ENCODE measurements at places on chromosomes 7 and 10.
A peak's percentile ranks its signal among the peaks of the same experiment; 100 is the strongest.

GRCh38 chr10:806451-807162 is 117.1 kb upstream of the DIP2C start:
- DNase-seq, result no peak

GRCh38 chr10:22599048-22599561 is 115.3 kb downstream of the PIP4K2A start:
- no peak for DNase-seq

DNA sequence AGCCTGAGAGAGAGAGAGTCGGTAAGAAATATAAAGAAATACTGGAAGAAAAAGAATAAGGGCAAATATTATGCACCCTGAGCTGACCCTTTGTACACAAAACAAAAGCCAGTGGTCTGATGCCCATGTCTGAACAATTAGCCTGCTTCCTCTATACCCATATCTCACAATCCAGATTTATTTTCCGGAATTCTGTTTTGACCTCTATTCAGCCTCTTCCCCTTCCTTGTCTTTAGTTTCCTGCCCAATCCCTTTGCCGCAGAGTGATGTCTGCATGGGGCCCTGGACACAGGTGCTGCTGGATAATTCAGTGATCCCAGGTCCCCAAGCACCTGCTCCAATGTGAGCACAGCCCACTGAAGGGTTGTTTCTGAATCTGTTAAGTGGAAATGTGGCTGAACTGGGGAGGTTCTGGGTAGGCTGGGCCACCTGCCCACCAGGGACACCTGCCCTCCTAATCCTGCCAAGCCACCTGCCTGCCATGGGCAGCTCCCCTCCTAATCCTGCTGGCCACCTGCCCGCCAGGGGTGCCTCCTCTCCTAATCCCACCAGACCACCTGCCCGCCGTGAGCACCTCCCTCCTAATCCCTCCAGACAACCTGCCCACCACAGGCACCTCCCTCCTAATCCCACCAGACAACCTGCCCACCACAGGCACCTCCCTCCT is 23.0 kb downstream of the ADGRA1 start:
- no peak for DNase-seq

GRCh38 chr7:93902777-93903423 is 3.5 kb upstream of the GNGT1 start:
- DNase-seq, result peak; percentile 17

DNA sequence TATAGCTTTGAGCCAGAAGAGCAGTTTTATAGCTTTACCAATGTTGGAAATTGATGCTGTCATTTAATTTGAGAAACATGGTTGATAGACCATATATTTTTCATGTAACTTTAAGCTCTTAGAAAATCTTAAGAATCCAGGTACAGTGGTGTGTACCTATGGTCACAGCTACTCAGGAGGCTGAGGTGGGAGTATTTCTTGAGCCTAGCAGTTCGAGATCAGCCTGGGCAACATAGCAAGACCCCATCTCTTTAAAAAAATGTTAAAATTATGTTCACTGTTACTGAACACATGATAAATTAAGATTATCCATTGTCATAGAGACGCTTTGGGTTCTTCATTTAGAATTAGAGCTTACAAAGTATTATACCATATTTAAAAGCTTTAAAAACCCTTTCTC is 18.2 kb downstream of the REEP3 start:
- no peak for DNase-seq

DNA sequence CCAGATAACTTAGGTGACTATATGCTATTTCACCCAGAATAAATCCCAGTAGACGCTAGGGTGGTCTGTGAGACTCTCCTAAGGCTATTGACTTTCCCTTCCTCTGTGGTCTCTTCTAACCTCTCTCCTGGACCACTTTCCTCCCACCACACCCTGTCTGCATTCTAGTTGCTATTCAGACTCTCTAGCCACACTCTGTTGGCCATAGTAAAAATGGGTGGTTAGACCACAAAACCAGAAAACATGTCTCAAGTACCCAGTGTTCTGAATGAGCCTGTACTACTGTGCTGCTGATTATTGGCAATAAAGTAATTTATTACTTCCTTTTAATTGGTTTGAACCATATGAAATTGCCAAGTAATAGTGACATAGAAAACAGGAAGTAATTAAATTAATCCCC is 240.8 kb downstream of the KIF20B start:
- no peak for DNase-seq

DNA sequence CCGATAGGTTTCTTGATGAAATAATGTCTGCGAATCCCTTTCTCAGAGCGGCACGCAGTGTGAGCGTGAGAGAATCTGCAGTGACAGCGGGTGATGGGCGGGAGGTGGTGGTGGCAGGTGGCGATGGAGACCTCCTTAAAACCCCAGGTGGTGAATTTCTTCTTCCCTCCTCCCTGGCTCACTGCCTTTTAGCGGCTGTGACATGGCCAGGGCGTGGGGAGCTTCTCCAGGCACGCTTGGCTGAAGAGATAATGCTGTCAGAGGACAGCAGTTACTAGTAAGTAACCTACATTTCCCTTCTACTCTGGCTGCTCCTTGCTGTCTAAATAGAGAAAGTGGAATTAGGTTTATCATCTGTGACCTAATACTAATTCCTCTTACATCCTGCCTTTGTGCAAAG is 141.4 kb upstream of the INSYN2A start:
- no peak for DNase-seq

DNA sequence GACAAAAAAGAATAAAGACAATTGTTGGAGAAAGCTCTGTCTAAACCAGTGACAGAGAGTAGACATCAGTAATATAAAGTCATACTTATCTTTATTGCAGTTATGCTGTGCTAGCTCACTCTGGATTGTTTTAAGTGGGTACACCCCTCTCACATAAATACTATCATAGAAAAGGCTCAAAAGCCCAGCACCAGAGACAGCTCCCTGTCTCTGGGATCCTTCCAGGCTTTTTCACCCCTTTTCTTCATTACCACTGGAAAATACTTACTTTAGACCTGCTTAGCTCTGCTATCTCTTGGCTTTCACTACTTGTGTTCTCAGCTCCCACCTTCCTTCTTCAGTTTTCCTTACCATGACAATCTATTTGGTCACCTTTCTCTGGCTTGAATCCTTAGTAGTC is 259.1 kb upstream of the MINDY3 start:
- no peak for DNase-seq

DNA sequence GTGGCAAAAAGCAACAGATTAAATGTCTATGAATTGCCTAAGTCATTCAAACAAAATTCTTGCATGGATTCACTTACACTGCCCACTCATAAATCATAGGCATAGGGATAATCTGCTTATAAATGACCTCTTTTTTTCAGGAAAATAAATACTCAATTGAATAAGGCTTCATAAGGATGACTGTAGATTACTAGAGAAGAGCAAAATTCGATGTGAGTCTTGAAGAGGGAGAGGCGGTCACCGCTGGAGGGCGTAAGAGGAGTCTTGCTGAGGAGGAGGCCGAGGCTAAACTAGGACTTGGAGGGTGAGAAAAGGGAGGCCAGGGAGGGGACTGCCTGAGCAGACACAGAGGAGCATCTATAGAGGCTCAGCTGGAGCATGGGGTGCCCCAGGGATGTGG is 135.4 kb upstream of the RSU1 start:
- DNase-seq, result no peak

- DNase-seq, result no peak
These were observed 758.6 kb upstream of the KCND2 start for GRCh38 chr7:119514326-119514725.

DNA sequence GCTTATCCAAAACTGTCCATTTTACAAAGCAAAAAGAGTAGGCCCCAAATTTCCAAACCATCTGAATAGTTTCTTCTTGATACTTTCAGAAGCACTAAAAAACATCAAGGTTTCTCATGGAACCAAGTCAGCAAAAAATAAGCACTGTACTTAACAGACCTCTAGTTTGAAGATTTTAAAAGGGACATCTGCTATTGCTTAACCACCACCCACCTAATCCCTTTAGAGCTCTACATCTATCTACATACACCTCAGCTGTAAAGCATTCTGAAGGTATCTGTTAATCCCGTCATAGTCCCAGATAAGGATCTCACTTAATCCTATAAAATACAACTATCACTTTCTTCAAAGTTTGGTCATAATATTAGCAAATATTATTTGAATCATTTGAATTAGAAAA is 72.3 kb downstream of the HIBADH start:
- DNase-seq, result no peak

DNA sequence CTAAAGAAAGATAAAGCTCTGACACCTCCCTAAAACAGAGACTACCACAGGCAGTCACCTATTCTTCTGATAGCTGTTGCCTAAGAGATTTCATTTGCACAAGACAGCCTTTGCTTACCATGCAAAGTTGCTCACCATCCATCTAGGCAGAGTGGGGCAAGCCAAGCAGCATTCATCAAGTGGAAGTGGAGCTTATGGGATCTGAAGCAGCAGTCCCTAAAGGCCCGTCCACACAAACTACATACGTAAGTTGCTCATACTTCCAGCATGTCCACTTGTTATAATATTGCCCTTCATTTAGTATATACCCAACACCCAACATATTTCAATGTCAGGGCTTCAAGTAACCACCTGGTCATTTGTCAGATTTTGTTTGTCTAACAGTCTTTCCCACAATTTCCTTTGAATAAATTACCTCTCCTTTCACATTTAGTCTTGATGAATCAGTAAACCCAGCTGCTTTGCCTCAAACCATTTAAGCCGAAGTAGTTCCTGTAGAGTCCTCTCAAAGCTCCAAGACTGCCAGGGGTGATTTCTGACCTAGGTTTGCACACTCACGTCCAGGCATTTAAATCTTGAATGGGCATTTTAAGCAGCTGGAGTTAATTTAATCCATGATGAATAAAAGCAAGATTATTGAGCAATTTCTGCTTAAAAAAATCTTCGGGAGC is 67.9 kb downstream of the ATAD1 start:
- DNase-seq, result no peak

- DNase-seq, result peak; percentile 19
These were observed 71.5 kb downstream of the GPR85 start for GRCh38 chr7:113015034-113015645.

GRCh38 chr10:4051641-4052151 is 266.7 kb upstream of the KLF6 start:
- DNase-seq, result no peak

- DNase-seq, result no peak
These were observed 6.0 kb downstream of the OR6B1 start for GRCh38 chr7:144006029-144006691.

DNA sequence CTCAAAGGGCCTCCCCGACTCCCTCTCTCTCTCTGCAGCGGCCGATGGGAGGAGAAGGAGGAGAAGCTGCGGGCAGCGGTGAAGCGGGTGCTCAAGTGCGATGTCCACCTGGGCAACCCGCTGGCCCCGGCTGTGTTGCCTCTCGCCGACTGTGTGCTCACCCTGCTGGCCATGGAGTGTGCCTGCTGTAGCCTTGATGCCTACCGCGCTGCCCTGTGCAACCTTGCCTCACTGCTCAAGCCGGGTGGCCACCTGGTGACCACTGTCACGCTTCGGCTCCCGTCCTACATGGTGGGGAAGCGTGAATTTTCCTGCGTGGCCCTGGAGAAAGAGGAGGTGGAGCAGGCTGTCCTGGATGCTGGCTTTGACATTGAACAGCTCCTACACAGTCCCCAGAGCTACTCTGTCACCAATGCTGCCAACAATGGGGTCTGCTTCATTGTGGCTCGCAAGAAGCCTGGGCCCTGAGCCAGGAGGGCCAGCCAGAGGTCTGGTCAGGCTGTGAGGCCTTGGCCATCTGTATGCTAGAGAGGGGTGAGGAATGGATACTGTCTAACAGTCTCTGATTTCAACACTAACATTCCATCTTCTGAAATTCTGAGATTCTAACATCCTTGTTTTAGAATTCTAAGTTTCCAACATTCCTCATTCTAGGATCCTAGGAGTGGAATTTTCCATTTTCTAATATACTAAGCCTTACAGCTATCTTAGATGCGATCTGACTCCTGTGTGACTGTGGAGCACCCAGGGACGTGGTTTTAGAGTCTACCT is 3.6 kb downstream of the INMT start:
- no peak for DNase-seq

DNA sequence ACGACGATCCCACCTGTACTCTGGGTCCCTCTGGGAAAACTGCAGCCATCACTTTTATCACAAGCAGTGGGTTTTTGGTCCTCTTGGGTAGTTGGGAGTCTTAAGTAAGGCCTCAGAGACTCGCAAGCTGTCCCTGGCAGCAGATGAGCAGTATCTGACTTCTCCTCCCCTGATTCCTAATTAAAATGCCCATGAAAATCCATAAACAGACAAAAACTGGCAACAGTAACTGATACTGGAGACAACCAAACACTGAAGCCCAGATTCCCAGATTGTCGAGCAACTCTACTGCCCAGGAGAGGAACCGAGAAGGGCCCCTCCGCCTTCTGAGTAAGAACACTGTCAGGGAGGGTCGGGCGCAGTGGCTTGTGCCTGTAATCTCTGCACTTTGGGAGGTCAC is 333.8 kb downstream of the CALN1 start:
- no peak for DNase-seq

GRCh38 chr7:98284335-98285036 is 3.0 kb downstream of the BRI3 start:
- no peak for DNase-seq

GRCh38 chr10:2610946-2611345 is 456.4 kb upstream of the PFKP start:
- DNase-seq, result no peak
